ENCODE measurements at places on chromosomes 3 and 15.

GRCh38 chr3:112350018-112350810, 17.3 kb downstream of the CD200 start:
- DNase-seq: no peak

DNA sequence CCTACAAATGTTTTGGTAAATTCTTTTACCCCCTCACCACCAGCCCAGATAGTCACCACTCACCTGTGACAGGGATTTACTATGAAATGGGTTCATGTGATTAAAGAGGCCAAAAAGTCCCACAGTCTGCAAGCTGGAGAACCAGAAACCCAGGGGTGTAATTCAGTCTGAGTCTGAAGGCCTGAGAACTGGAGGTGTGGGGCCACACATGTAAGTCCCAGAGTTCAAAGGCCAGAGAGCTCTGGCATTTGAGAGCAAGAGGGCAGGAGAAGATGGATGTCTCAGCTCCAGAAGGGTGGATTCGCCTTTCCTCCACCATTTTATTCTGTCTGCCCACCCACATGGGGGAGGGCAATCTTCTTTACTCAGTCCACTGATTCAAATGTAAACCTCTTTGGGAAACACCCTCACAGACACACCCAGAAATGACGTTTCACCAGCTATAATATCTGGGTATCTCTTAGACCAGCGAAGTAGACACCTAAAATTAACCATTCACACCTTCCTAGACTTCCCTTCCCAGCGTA, 11.9 kb downstream of the RTP3 start:
- DNase-seq: no peak

GRCh38 chr3:184314700-184315542, 515 bp downstream of the EIF4G1 start:
- DNase-seq: peak; percentile 66

DNA sequence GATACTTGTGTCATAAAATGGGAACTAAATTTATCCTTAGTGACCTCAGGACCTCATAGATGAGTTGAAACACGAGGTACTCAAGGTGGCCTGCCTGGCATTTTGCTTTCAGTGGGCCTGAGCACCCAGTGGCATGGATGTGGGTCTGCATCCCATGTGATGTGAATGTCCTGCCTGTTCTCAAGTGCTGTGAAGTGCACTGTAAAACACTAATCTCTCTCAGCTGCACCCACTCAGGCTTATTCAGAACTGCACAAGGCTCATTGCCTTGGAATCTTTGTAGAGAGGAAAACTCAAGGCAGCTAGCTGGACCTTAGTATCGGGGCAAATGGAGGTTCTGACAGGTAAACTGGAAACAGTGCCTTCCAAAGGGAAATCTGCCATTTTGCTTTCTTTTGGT, 767.0 kb downstream of the TUSC7 start:
- DNase-seq: no peak

- peak; percentile 53 for DNase-seq
These were observed at the start of gene PCOLCE2 for GRCh38 chr3:142888481-142889211. Gene PCOLCE2 (minus strand): TSS chr3:142889083. CDS start chr3:142888896, 187 bp downstream.

Measured in trophoblast cell (in vitro differentiated cells and primary cell).